ENCODE measurements at places on chromosomes 3 and 15.

GRCh38 chr15:70244978-70245542 lies 147.3 kb upstream of the TLE3 start:
- DNase-seq: no peak

- DNase-seq: no peak
Measured at GRCh38 chr3:57091521-57092273, 31.2 kb downstream of the SPATA12 start.

- no peak for DNase-seq
Measured at GRCh38 chr3:73045391-73045790, 16.1 kb upstream of the EBLN2 start.

DNA sequence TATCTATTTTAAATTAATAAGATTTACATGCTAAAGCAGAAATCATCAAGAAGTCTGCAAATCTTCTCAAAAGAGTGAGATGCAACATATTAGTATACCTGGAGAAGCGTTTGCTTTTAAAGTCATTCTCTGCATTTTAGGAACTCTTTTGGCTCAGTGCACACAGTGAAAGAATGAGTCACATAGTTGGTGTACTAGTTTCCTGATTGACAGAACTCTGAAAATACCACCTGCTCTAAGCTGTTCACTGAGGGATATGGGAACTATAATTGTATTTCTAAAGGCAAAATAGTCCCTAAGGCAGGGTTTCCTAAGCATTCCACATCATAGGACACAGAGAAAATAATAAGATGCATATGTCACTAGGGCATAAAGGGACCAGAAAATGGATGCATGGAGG lies 838.5 kb downstream of the DIPK2A start:
- no peak for DNase-seq

- no peak for DNase-seq
Measured at GRCh38 chr3:180048103-180048502, 11.4 kb upstream of the PEX5L start.

- no peak for DNase-seq
Measured at GRCh38 chr15:39966521-39966920, 32.6 kb downstream of the EIF2AK4 start.

DNA sequence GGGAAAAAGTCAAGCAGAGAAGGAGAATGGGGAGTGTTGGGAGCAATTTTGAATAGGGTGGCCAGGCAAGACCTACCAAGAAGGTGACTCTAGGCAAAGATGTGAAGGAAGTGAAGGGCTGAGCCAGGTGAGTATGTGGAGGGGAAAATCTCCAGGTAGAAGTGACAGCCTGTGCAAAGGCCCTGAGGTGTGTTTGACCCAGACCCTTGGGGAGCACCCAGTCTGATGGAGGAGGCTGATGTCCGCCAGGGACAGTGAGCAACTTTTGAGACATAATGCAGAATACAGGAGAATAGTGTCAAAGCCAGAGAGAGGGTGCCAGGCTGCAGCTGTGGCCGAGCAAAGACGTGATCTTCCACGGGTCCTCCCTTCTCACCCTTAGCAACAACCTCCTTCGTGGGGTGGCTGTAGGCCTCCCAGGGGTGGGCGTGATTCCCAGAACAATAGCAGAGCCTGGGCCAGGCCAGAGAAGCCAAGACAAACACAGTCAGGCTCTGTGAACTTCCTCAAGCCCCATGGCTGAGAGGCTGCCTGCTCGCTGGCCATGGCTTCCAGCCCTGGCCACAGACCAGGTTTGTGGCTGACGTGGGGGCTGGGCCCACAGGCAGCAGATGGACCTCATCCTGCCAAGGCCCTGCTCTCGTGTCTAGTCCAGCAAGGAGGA lies 58.1 kb downstream of the SLC6A6 start:
- no peak for DNase-seq

GRCh38 chr3:30187366-30187765 lies 419.0 kb upstream of the TGFBR2 start:
- DNase-seq: no peak

GRCh38 chr15:101156509-101157159 lies 95.2 kb downstream of the CHSY1 start:
- peak; percentile 76 for DNase-seq

DNA sequence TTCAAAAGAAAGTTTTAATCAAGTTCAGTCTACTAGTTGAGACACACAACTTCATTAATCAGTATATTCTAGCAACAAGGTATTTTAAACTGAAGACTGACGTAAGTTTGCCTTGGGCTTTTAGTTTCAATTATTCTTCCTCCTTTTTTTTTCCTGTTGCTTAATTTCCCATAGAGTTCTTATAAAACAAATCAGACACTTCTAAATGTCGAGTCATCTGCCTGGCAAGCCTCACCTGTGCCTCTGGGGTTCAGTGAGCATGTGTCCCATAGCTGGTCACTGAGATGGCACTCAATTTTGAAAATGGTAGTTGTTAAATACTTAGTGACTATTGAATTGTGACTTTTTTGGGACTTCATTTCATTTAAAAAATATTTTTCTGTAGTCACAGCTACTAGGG lies 27.4 kb downstream of the NKIRAS1 start:
- DNase-seq: no peak

GRCh38 chr3:127915115-127915936 lies at the start of gene KBTBD12:
Gene KBTBD12, plus strand, starts transcription at chr3:127915232. Its CDS starts 7,830 bp downstream, at chr3:127923062.
- no peak for DNase-seq

DNA sequence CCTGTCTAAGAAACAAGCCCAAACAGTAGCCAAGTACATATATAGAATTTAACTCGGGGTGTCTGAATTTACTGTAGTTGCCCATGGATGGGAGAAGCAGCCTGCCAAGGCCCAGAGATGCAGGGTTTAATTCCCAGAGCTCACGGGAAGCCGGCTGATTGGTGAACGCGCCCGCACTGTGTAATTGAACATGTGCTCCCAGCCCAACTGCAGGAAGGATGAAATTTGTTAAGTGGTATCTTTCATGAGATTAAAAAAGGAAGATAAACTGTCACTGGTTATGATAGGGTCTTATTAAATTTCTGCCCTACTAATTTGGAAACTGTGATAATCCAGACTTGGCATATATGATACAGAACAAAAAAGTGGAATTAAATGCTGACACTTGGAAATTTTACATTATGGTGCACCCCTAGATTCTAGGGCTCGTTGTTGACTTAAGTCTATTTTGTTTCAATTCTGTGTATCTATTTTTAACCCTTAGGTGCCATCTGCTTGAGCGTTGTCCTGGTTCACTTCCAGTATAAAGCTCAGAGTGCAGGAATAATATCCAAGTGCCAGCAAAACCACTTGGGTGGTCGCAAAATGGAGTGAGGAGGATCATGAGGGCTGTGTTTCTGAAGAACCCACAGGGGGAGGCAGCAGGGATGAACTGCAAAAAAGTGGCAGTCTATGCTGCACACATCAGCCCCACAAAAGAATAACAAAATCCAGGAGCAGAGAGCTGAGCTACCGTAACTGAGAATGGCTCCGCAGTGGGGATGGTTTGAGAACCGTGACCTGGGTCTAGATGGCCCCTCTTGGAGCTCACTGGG lies 13.8 kb upstream of the TMC3 start:
- DNase-seq: no peak

GRCh38 chr15:73845507-73845906 lies 27.9 kb upstream of the TBC1D21 start:
- no peak for DNase-seq

All from memory B cell (primary cell).